ENCODE measurements at places on chromosomes 5 and 9. TPM values are rescaled to one million over a fixed set of nuclear protein-coding genes. Genes with fewer than 3 reads are reported as not detected.
A peak's percentile ranks its signal among the peaks of the same experiment; 100 is the strongest.

GRCh38 chr5:124022966-124023365 is 511.0 kb downstream of the CSNK1G3 start:
- DNase-seq = no peak

- peak; percentile 91 for DNase-seq
Observed at GRCh38 chr5:143403593-143404415, at the start of gene NR3C1. TSS of gene NR3C1 (minus strand) at chr5:143403686. CDS start at chr5:143400839, 2,847 bp downstream.

Gene DAP
- 65.4 TPM for total RNA-seq

- DNase-seq = no peak
Observed at GRCh38 chr5:74638970-74639806, 1.3 kb downstream of the ENC1 start.

Gene FBLL1
- 0.22 TPM for total RNA-seq

DNA sequence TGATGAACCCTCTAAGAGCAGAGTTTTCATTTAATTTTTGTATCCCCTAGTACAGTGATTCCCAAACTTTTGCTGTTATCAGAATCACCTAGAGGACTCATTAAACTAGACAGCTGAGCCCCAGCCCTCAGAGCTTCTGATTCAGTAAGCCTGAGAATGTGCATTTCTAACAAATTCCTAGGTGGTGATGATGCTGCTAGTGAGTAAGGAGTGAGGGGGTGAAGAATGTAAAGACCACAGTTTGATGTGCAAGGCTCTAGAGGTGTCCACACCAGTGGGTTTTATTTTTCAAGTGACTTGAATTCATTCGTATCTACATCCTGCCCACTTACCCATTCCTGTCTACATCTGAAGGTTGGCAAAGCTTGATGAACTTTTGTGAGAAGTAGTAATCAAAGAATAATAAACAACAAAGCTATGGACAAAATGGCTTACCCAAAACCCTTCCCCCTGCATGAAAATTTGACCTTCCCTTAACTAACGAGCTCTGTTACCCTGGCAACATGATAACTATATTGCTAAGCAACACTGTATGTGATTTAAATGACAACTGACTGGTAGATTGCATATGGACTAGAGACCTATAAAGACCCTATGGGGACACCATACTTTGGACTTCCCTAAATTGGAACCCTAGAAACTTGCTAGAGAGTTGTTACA is 35.2 kb downstream of the DTWD2 start:
- no peak for DNase-seq

DNA sequence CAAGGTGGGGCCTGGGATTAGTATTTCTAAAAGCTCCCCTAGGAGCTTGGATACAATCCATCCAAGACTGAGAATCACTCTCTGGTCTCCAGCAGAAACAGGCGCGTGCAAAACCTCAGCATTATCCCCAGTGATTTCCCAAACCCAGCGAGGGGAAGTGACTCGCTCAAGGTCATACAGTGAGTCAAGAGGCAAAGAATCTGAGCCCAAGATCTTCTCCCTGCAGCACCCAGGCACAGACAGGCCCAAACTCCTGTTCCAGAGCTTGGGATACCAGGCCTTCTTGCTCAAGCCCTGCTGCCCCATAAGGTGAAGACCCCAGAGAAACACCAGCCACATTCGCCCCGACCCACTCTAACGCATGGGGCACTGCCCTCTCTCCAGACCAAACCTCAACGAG is 33.2 kb downstream of the SHB start:
- DNase-seq = no peak

Gene SPINK4
- not detected for total RNA-seq

Gene SLC6A7
- not detected for total RNA-seq

GRCh38 chr9:16315720-16316119 is 554.8 kb downstream of the BNC2 start:
- peak; percentile 69 for DNase-seq

GRCh38 chr5:123476731-123477130 is 35.2 kb upstream of the CSNK1G3 start:
- DNase-seq = no peak

GRCh38 chr5:115329475-115329874 is 33.0 kb upstream of the CCDC112 start:
- DNase-seq = no peak

DNA sequence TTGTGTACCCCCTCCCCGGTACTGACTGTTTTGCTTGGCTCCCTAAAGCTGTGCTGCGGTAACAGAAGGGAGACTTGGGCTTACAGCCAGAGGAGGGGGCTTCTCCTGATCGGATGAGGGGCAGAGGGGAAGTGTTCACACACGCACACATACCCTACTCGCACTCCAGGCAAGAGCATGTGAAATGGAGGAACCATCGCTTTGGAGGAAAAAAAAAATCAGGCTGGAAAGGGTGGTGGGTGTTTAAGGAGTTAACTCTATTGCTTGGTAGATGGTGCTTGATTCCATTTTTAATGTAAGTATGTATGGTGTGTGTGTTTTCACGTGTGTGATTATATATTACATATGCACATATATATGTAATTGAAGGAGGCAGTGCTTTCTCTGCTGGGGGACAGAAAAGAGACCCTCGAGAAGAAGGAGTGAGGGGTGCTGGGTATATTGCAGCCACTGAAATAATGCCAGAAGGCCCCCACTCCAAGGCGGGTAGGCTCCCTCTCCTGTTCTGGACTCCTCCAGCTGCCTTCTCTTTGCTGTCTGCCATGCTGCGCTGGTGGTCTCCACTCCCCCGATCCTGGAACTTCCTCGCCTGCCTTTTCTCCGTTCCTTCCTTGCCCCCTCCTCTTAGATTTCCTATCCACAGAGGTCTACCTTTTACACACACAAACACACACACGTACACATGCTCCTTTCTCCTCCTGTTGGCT is 721 bp downstream of the GRIA1 start:
- no peak for DNase-seq

- DNase-seq = no peak
Observed at GRCh38 chr9:23573800-23574199, 252.2 kb downstream of the ELAVL2 start.

DNA sequence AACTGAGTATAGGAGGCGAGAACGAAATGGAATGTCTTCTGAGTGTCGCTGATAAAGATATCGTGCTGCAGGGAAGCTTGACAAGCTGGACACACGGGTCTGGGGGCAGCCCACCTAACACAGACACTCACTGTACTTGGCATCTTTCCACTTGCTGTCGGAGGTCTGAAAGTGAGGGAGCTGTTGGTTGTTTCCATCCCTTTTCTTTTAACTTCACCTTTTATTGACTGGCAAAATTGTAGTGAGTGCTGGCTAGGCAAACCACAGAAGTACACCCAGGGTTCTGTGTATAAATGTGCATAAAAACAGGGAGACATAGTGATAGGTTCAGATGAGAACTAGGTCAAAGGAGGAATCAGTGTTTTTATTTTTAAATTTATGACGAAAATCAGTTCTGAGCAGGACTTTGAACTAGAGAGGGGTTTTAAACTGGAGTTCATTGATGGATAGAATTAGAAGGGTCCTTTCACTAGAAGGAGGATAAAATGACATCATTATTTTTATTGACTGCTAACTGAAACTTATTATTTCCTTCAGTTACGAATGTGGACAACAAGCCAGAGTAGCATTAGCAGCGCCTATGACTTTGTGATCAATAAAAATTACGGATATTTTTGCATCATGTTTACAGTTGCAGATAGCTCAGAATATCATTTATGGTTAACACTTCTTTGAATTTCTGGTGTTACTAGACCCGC is 817 bp downstream of the GAPVD1 start:
- DNase-seq = no peak

Gene C8G
- total RNA-seq = not detected

GRCh38 chr5:170633235-170634081 is 129.6 kb downstream of the KCNIP1 start:
- DNase-seq = peak; percentile 71

Gene RANBP3L
- total RNA-seq = 0.40 TPM

Gene UAP1L1
- total RNA-seq = 18.3 TPM

GRCh38 chr9:93204470-93205043 is 20.6 kb downstream of the WNK2 start:
- DNase-seq = no peak

Gene SLC36A2
- total RNA-seq = 30.2 TPM

DNA sequence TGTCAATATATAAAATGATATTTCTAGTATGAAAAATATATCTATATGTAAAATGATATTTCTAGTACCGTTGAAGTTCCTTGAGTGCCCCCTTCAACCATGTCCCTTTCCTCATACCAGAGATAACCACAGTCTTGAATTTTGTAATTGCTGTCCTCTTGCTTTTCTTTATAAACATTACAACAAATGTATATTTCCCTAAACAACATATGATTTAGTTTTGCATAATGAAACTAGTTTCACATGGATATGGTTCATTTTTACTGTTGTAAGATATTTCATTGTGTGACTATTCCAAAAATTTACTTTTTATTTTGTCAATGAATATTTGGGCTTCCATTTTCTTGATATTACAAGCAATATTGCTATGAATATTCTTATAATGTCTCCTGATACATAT is 14.0 kb downstream of the NLN start:
- no peak for DNase-seq

Gene HK3
- total RNA-seq = 21.1 TPM

- no peak for DNase-seq
Observed at GRCh38 chr5:139757727-139758509, 37.7 kb upstream of the PSD2 start.

DNA sequence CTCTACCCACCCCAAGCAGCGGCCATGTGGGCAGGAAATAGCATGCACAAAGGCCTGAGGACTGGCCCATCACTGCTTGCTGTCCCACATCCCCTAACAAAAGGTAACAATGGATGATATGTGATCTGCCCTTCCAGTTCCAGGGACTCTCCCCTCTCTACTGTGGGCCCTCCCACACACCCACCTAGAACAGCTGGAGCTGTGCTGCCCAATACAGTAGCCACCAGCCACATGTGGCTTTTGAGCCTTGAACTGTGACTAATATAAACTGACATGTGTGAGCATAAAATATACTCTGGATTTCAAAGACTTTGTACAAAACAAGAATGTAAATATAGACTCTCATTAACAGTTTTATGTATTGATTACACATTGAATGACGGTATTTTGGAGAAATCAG is 78.1 kb downstream of the C5orf15 start:
- DNase-seq = no peak

DNA sequence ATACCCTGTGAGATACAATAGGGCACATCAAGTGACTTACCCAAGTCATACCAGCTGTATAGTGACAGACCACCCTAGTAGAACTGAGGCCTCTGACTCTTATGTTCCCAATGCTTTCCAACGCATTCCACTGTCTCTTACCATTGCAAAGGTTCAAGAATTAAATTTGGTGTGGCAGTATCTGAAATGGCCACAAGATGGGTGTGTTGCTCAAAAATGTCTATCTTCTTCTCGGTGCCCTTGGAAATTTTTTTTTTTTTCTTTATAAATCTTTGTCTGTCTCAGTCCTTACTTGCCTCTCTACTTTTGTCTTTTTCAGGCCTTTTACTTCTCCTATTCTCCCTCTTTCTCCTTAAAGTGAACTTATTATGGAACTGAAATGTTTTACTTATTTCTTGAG is 48.4 kb downstream of the GPR21 start:
- no peak for DNase-seq

Gene PCDHA4
- 0.85 TPM for total RNA-seq

Gene SPATA6L
- 4.3 TPM for total RNA-seq

GRCh38 chr9:133709691-133710571 is 28.2 kb downstream of the SARDH start:
- peak; percentile 55 for DNase-seq

- peak; percentile 80 for DNase-seq
Observed at GRCh38 chr5:43191740-43192557, at the start of gene NIM1K. TSS of gene NIM1K (plus strand) at chr5:43192225. CDS start at chr5:43245776, 53,551 bp downstream.

DNA sequence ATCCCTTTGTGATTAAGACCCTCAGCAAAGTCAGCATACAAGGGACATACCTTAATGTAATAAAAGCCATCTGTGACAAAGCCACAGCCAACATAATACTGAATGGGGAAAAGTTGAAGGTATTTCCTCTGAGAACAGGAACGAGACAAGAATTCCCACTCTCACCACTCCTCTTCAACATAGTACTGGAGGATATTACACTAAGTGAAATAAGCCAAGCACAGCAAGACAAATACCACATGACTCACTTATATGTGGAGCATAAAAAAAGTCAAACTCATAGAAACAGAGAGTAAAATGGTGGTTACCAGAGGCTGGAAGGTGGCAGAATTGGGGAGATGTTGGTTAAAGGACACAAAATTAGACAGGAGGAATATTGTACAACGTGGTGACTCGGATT is 118.1 kb upstream of the NFIL3 start:
- no peak for DNase-seq

Gene FCN1
- 16.1 TPM for total RNA-seq

GRCh38 chr5:150309101-150309885 is 6.6 kb upstream of the ARSI start:
- no peak for DNase-seq

GRCh38 chr5:153831973-153832372 is 206.7 kb downstream of the FAM114A2 start:
- no peak for DNase-seq

DNA sequence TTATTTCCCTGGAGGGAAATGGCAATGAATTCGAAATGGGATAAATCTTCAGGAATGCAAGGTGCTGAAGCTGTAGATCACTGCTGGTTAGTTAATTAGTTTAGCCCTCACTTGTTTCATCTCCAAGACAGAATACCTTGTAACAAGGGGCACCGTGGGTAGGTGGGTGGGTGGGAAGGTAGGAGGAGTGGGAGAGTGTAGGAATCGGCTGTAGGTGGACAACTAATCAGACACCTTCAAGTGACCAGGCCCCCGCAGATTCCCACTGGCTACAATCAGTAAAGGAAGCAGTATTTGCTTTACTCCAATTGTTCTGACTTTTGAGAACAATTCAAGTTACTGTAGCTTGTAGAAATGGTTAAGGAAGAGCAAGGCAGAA is 293.7 kb downstream of the TLE1 start:
- DNase-seq = no peak

- DNase-seq = no peak
Observed at GRCh38 chr9:72315510-72316311, 49.3 kb downstream of the ZFAND5 start.

DNA sequence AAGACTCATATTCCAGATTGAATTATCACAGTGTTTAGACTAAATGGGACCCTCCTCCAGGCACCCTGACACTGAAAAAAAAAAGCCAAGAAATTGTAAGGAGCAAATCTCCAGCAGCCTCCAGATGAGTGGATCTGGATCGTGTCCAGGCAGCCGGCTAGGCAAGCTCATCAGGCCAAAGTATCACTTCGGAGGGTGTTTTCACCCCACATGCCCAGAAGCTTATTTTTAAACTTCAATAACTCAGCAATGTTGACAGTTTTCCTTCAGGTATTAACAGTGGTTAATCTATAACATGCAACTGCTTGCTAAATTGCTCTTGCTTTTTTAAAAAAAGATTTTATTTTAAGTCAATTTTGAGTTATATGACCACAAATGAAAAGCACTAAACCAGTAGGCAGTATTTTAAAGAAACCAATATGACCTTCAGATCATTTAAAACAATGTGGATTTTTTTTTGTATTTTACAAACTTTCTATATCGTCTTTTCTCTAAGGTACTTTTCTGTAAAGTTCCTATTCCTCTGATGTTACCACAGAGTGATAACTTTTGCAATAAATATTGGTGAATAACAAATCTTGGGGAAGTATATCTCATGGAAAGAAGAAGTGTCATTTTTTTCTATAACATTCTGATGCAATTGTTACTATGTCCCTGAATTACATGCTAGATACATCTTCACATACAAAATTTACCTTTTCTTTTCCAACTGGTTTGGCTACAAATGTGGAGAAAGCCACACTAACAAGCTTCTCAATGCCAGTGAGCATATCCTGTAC is 30.7 kb downstream of the ACOT12 start:
- no peak for DNase-seq

Measured in sciatic nerve (tissue), 2 donors.